ENCODE measurements at places on chromosomes 3 and 15. TPM values are rescaled to one million over a fixed set of nuclear protein-coding genes. Genes with fewer than 3 reads are reported as not detected.

Gene TNFAIP8L3
- total RNA-seq: 0.13 TPM

Gene TMEM202
- total RNA-seq: not detected

DNA sequence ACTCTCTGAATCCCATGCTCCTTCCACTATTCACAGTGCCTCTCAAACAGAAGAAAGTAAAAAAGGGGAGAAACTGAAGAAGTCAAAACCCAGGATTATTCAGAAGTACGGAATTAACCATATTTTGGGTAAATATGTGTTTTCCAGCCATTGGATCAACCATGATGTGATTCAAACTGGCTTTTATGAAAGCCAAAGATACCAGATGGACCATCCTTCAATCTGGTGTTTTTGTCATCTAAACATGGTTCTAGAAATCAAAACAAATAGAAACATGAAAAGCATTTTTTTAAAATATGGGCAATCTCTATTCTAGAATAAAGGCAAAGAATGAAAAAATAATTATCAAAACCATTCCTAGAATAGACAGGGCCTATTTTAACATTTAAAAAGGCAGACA lies 172.7 kb downstream of the RORA start:
- peaks cover 5% of the 10 kb centered on the region for H3K4me1 ChIP-seq
- no peaks in the 10 kb centered on the region for H3K27me3 ChIP-seq
- H3K27ac ChIP-seq: no peak overlapping the region
- no peak overlapping the region for H3K4me3 ChIP-seq
- no peak for DNase-seq
- H3K36me3 ChIP-seq: no peaks in the 10 kb centered on the region

DNA sequence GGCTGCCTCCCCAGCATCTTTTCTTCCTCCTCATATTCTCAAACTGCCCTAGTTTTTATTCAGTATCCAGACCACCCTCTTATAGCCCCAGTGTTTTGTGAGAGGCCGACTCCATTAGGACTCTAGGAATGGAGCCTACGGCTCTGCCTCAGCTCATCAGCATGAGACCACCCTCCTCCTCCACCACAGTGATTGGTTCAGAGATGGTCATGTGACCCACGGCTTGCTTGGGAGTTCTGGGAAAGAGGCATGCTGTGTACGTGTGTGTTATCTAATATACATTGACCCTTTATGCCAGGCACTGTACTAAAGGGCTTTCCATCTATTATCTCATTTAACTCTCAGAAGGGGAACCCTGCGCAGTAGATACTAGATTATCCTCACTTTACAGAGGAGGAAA lies 17.8 kb upstream of the CMTM7 start:
- no peaks in the 10 kb centered on the region for H3K27me3 ChIP-seq
- H3K27ac ChIP-seq: no peak overlapping the region
- 0 out of 2 replicates have a peak, but pooled peaks cover 8% of the 10 kb centered on the region for H3K4me1 ChIP-seq
- no peak for DNase-seq
- no peaks in the 10 kb centered on the region for H3K36me3 ChIP-seq

Gene MAP6D1
- total RNA-seq: 3.0 TPM

DNA sequence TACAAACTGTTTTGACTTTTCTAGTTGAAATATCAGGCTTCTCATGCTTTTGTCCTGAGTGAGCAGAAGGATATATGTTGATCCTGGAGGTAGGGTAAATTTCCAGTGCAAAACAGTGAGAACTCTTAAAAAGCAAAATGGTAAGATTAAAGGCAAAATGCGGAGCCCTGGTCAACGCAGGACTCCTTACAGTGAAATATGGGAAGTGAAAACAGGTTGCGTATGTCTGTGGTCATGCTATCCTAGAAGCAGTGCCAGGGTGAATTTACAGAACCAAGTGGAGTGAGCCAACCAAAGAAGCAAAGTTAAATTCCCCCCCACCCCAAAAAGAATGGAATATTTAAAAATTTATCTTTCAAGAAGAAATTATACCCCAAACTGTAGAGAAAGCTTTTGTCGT lies 256.4 kb downstream of the NR2F2 start:
- no peaks in the 10 kb centered on the region for H3K4me1 ChIP-seq
- H3K36me3 ChIP-seq: no peaks in the 10 kb centered on the region
- no peak overlapping the region for H3K4me3 ChIP-seq
- H3K27me3 ChIP-seq: no peaks in the 10 kb centered on the region

GRCh38 chr3:186530415-186530814 lies 13.8 kb downstream of the CRYGS start:
- no peak overlapping the region for H3K4me3 ChIP-seq
- no peaks in the 10 kb centered on the region for H3K27me3 ChIP-seq
- H3K4me1 ChIP-seq: no peaks in the 10 kb centered on the region
- no peaks in the 10 kb centered on the region for H3K36me3 ChIP-seq

Measured in SJSA1 (cell line).